ENCODE measurements at places on chromosomes 7 and 10.

DNA sequence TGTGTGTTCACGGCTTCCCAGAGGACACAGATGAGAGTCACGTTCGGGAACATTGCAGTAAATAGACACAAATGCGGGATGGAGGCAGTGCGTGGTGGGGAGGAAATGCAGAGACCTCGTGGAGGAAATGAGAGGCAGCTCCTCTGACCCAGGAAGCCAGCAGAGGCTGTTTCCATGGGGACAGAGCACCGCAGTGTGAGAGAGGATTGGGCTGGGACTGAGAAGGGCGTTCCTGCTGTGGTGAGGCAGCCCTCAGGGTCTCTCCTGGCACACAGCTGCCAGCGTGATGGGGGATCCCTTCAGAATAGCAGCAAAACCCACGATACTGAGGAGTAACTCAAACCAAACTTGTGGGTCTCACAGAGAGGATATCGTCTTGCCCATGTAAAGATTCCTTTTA lies 21.7 kb upstream of the BHLHA15 start:
- no peak for DNase-seq

DNA sequence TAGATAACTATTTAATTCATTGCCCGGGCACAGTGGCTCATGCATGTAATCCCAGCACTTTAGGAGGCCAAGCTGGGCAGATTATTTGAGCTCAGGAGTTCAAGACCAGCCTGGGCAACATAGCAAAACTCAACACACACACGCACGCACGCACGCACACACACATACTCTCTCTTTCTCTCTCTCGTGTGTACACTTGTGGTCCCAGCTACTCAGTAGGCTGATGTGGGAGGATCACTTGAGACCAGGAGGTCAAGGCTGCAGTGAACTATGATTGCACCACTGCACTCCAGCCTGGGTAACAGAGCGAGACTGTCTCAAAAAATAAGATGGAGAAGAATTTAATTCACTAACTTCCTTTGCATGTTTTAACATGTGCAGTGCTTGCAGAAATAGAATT lies 38.1 kb downstream of the PTPN12 start:
- no peak for DNase-seq

- no peak for DNase-seq
These were observed 8.2 kb downstream of the ZFAND2A start for GRCh38 chr7:1151653-1152425.

DNA sequence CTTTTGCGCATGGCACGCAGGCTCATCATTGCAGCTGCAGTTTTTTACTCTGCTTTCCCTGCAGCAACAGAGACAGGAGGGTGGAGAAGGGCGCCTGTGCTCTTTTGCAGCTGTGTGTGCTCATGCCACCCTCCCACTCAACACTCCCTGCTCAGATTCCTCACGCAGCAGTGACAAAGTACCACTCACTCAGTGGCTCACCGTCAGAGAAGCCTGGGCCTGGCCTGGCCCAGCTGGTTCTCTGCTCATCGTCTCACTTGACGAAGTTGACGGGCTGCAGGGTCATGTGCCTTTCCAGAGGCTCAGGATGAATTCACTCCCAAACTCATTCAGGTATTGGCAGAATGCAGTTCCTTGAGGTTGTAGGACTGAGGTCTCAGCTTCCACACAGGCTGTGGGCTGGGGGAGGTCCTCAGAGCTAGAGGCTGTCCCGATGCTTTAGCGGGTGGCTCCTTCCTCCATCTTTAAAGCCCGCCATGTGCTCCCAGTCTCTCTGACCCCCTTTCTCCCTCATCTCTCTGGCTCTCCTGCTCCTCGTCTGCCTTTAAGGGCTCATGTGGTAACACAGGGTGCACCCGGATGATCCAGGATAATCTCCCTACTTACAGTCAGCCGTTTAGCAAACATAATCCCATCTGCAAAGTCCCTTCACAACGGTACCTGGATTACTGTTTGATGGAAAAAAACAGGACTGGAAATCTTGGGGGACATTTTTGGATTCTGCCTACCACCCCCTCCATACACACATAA lies 25.8 kb downstream of the PTPRE start:
- no peak for DNase-seq

- DNase-seq: no peak
These were observed 571.1 kb upstream of the LRRN3 start for GRCh38 chr7:110519851-110520250.

GRCh38 chr10:88896994-88897853 lies 17.2 kb downstream of the STAMBPL1 start:
- DNase-seq: no peak

DNA sequence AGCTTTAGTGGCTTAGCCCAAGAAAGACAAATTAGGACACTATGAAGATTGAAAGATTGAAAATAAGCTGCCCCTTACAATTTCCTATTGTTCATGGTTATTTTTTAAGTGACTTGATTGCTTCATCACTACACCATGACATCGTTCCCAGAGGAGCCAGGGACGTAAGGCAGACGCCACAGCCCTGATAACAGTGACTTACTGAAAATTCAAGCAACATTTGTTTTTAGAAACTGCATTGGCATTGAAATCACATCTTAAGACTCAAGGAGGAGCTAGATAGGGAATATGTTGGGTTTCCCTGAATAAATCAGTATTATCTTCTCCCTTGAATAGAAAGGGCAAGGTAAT lies 38.7 kb upstream of the ANK3 start:
- DNase-seq: no peak

DNA sequence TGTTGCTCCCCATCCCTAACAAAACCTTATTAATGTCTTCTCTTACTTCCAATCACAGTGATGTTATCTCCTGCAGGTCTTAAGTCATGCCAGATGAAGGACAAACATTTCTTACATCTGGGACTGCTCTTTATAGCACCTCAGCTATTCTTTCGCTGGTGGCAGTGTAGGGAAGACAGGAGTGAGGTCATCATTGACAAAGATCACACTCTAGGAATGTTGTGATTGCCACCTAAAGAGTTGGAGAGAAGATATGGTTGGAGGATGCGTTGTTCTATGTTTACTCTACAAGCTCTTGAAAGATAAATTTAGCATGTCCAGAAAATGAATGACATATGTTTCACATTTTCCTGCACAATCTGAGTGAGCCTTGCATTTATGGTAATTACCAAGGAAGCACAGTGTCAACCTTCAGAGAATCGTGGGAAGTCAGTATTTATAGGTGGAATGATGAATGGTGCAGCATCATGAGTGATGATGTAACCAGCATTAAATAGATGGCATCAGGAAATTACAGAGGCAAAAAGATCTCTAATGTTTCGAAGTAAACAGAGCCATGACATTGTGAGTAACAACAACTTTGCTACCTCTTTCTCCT lies 188.1 kb upstream of the STEAP1 start:
- no peak for DNase-seq

GRCh38 chr10:49616421-49617101 lies 2.7 kb downstream of the CHAT start:
- no peak for DNase-seq

- DNase-seq: no peak
These were observed 94.9 kb downstream of the GAD2 start for GRCh38 chr10:26311383-26311940.

DNA sequence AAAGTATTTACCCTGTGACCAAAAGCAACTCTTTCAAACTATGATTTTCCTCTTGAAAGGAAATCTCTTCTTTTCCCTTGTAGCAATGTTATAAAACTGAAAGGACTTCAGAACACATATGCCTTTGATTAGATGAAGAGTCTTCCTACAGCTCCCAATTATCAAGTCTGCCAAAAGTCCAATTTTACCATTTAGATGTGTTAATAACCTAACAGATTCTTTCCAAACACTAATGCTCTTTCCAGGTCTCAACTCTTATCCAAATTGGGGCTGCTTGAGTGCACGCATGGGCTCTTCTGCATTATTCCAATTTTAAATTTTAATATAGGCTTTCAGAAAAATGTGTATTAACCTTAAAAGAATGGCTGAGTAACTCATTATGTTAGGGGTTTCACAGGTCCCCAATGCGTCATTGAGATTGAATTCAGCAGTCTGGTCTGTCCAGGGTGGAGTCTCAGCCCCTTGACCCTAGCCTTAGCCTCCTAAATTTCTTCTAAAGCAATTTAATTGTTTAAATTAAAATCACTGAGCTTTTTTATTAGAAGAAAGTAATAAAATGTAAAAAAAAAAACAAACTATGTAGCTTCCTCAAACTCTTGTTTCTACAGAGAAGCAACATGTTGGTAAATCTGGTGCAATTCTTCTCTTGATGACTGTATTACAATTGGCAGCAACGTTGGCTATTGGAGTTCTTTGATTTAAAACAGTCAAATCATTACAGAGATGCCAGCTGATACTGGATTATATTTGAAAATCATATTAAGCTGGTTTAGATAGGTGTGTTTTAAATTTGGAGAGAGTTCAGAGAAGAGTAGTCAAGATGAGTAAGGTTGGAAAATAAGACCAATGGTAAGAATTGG lies 170.4 kb downstream of the DKK1 start:
- DNase-seq: no peak

GRCh38 chr10:125087897-125088215 lies 72.5 kb downstream of the CTBP2 start:
- DNase-seq: no peak

DNA sequence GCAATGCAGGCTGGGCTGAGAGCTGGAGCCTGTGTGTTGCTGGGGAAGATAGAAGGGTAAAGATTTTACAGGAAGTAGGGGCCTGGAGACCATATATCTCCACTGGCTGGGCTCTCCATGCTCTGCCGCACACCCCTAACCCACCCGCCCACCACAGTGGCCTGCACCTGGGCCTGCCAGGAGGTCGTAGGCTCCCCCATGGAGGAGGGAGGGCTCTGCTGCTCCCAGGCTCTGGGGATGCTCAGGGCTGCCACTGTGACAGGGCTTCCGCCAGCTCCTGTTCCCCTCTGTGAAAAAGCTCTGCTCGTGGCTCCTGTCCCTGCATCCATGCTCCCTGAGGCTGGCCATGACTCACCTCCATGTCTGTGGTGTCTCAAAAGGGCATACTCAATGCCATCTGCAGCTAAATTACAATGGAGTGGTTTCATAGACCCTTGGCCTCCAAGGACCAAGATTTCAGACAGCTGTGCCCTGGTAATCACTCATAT lies 106.0 kb downstream of the CXCL12 start:
- no peak for DNase-seq

DNA sequence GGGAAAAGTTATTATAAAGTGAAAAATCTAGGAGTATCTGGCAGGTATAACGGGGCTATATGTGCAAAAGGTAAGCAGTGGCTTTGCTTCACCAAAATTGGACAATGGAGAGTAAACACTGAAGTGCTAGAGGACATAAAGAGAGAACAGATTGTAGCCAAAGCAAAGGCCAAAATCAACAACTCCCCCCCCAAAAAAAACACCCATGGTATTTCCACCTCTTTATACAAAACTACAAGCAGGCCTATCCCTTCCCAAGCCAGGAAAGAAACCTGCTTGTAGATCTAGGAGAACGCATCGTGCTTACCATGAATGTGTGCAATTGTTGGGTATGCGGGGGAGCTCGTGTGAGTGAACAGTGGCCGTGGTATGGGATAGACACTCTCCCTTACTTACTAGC lies 9.2 kb upstream of the AKR1B1 start:
- DNase-seq: no peak

Measured in hematopoietic multipotent progenitor cell (in vitro differentiated cells).